Hepatic stellate cell (primary cell): ENCODE measurements at places on chromosomes 2 and 18.

DNA sequence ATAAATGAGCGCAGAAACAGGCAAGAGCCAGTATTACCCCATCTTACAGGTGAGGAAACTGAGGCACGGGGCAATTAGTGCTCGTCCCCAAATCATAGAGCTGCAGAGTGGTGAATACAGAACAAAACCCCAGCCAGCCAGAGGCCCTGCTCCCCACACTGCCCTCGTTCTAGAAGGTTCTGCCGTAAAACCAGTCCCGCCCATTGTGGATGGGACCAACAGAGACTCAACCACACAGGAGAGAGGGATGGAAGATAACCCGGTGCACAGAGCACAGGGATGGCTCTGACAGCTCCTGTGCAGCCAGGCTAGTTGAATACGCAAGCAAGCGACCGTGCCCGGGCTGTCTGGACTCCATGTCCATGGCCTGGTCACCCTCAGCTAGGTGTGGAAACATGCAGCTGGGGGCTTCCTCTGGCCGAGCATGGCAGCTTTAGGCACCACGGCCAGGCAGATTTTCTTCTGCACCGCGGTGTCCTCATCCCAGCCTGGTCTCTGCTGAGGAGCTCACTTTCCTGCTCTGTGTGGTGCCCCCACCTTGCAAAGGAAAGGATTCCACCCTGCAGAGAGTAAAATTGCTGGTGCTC, 146.4 kb downstream of the TPO start:
- no peak for DNase-seq

DNA sequence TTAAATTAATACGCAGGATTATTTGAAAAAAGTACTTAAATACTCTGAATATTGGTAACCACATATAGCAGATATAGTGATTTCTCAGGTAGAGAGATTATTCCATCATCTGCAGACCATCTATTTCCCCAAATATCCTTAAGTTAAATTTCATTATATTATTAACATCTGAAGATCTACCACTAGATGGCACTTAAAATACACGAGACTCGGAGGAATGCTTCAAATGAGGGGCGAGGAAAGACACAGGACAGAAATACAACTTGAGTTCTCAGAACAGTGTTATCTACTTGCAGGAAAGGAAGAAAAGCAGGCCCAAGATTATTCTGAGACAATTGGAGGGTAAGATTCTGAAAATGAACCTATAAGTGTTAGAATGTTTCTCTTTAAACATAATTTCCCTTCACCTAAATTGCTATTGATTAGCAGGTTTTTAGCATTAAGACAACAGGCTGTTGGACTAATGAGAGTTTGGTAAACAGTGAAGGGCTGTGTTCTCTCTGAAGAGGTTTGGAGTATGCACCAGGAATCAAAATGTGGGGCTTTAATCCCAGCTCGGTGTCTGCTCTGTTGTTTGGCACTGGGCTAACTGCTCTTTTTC, 76.9 kb upstream of the GCFC2 start:
- peak; percentile 8 for DNase-seq

GRCh38 chr2:147501968-147502367, 342.9 kb upstream of the ACVR2A start:
- DNase-seq, result no peak

- DNase-seq, result peak; percentile 89
Measured at GRCh38 chr2:9975805-9976447, 24.4 kb downstream of the GRHL1 start.
